GM03348 (cell line): ENCODE measurements at places on chromosomes 6 and 20.

DNA sequence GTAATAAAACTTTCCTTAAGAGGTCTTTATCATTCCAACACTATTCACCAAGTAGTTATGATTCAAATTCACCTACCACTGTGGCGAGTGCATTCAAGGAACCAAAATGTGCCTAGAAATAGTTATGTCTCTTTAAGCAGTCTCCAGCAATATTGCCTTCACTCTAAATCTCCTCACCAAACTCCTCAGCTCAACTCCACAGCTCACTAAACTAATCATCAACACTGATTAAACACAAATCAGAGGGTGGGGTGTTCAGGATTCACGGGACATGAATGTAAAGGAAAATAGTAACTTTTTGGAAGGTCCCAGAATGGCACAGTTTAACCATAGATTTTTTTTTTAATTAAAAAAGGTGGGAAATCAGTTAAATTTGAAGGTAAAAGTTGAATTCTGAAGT lies 70.5 kb upstream of the THEMIS start:
- no peak for DNase-seq

GRCh38 chr6:12034837-12035236 lies 22.7 kb downstream of the HIVEP1 start:
- DNase-seq, result no peak

GRCh38 chr6:89583559-89583958 lies 55.0 kb downstream of the LYRM2 start:
- DNase-seq, result no peak

DNA sequence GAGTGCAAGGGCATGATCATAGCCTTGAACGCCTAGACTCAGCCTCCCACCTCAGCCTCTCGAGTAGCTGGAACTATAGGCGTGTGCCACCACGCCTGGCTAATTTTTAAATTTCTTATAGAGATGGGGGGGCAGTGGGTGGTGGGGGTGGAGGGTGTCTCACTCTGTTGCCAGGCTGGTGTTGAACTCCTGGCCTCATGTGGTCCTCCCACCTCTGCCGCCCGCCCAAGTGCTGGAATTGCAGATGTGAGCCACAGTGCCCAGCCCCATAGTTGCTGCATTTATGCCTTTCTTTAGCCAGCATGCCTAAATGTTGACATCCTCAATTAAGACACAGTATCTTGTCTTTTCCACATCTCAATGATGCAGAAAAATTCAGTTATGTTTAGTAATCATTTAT lies 171.1 kb downstream of the ARID1B start:
- no peak for DNase-seq

GRCh38 chr6:122026582-122027369 lies 372.7 kb upstream of the HSF2 start:
- no peak for DNase-seq

DNA sequence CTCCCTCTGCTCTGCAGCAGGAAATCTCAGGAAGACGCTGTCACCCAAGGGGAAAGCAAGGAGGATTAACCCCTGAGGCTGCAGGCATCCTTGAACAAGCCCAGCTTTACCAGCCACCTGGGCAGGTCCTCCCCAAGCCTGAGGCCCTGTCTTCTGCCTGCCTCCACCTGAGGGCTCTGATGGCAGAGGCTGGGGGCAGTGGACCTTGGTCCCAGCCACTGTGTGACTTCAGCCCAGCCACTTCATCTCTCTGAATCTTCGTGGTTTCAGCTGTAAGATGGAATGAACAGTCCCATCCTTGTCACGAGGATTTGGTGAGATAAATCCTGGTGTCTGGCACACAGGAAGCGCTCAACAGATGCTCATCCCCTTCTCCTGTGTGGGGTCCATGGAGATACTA lies 8.5 kb upstream of the VSTM2L start:
- no peak for DNase-seq

DNA sequence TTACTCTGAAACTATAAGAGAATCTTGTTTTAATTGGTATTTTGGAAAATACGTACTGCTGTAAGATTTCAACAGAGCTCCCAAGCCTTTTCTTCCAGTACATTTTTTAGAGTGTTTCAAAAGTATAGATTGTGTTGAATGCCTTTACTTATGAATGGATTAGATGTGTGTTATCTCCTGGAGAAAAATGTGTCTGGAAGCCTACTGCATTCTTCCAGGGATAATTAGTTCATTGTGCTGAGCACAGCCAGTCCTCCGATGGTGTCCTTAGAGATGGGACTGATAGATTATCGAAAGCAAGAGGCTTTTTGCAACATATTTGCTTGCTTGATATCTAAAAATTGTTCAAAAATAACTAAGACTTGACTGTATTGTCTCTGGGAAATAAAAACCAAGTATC lies 114.2 kb downstream of the PLEKHG1 start:
- no peak for DNase-seq

DNA sequence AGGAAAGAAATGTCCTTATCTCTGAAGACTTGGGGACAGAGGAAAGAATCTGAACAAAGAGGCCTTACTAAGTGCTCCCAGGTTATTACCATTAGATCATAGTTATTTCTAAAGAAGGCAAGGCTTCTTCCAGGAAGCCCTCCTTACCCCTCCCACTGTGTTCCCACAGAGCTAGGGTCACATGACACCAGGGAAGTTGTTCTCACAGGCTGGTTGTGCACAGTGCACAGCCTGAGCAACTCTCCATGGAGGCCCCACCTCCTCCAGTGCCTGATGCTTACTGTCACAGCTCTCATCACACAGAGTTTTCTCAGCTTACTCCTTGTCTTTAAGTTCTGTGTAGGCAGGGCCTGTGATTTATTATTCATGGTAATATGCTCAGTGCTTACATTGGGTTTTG lies 68.9 kb upstream of the SCGN start:
- no peak for DNase-seq

- no peak for DNase-seq
Observed at GRCh38 chr6:71656121-71656520, 230.2 kb upstream of the RIMS1 start.

- no peak for DNase-seq
Observed at GRCh38 chr6:24272553-24272952, 85.3 kb downstream of the DCDC2 start.

DNA sequence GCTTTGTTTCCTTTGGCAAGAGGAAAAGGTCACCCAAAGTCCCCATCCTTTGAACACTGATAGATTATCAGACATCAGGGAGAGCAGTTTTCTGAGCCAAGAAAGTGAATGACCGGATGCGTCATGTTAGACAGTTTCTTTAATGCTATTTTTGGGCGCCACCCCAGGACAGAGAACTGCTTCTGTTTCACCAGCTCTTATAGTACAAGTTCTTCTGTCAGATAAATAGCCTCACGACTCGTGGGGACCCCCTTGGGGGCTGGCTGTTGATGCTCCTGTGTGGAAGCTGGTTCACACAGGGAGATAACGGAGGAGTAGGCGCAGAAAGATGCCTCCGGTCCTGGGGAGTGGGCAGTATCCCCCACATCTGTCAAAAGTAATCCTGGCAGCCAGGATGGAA lies 54.6 kb downstream of the NPEPL1 start:
- no peak for DNase-seq

DNA sequence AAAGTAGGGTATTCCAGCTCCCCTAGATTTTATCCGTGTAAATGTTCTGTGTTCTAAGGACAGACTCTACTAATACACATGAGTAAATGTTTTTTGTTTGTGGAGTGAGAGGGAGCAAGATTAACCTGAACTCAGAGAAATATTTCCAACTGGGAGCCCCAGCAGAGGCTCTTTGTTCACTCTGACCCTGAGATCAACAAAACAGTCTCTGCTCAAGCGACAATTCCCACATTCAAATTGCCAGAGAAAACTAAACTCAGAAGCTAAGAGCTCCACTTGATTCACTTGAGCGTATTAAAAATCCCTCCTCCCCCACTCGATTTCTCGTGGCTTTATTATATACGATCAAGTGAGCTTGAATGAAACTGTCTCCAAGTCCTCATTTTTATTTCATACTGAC lies 413.9 kb upstream of the JARID2 start:
- DNase-seq, result no peak

- no peak for DNase-seq
Observed at GRCh38 chr6:116772450-116772849, 6.9 kb upstream of the FAM162B start.

DNA sequence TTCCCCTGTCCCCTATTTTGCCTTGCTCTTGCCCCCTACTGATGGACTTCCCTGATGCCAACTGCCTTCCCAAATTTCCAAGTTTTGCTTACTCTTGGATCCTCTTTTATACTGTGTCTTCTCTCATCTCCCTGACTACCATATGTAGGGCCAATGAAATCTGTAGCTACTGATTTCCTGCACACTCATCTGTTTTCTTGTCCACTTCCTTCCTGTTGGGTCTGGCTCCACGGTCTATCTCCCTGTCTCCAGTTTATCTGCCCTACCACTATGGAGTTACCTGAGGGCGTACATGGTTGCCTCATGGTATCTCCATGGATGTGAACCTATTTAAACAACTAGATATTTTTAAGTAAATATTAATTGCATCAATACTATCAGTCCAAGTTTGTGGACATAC lies 140.3 kb upstream of the MCHR2 start:
- DNase-seq, result no peak

GRCh38 chr6:110689275-110689935 lies 125.9 kb downstream of the CDK19 start:
- DNase-seq, result no peak

DNA sequence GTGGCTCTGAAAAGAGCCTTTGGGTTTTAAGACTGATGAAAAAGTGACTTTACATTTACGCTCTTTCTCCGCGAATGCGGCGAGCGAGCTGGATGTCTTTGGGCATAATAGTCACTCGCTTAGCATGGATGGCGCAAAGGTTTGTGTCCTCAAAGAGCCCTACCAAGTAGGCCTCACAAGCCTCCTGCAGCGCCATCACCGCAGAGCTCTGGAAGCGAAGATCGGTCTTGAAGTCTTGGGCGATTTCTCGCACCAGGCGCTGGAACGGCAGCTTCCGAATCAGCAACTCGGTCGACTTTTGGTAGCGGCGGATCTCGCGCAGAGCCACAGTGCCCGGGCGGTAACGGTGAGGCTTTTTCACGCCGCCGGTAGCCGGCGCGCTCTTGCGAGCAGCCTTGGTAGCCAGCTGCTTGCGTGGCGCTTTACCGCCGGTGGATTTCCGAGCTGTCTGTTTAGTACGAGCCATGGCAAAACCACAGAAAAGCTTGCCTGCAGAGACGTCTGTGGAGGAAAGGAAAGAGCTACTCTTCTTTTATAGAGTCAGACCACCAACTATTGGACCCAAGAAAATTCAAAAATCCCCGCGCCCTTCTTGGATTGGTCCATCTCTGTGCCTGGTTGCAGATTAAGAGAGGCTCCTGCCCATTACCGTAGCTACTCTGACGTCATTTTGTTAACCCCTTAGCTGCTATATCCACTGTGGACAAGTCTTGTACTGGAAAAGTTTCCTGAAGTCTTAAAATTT lies 55.5 kb upstream of the HFE start:
- peak; percentile 94 for DNase-seq

DNA sequence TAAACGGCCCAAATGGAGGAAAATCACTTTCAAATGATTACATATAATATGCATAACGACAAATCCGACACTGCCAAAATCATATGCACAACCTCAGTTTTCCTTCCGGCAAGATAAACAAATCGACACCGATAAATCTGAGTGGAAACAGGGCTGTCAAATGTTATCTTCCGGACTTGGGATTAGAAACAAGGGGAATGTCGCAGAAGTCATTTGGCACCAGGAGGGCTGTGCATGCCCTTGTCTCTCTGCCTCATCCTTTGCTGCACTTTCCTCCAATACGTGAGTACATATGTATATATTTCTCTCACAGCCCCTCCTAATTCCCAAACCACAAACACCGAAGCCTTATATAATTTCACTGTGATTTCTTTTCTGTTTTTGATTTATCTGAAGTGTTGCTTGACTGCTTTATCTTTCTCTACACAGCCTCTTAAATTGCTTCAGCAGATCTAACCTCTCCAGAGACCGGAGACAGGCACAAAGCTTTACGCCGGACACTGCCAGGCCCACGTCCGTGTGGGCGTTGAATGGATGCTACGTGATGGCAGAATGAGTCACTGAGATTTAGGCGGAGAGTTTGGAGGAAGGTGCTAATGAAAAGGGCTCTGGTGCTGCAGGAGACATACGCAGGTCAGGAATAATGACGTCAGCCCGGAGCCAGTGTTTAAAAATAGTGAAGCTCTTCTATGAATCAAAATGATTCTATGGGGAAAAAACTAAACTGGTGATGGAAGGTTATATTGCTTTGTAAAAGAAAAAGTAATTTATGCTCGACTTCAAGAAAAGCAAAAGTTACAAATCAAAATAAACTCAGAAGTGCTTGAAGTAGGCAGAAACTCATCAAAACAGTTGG lies 21.0 kb upstream of the PRELID3B start:
- DNase-seq, result no peak

- DNase-seq, result no peak
Observed at GRCh38 chr6:63525186-63525878, 46.9 kb upstream of the LOC128125822 start.

DNA sequence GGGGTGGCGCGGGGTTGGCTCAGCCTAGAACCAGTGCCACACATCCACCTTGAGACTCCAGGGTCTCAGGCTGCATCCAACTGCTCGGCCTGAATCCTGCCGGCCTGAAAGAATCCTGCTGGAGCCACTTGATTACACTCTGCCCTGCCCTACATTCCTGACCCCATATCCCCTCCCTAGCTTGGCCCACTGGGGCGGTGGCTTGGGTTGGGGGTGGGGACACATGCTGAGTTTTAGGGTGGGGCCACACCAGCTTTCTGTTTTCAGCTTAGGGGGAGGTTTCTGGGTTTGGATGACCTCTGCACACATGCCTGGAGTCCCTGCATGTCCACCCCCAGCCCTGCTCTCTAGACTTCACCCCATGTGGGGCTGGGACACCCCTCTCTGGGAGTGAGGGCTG lies 6.8 kb downstream of the ITPR3 start:
- DNase-seq, result no peak

GRCh38 chr6:56329271-56330050 lies 82.1 kb upstream of the COL21A1 start:
- DNase-seq, result no peak

DNA sequence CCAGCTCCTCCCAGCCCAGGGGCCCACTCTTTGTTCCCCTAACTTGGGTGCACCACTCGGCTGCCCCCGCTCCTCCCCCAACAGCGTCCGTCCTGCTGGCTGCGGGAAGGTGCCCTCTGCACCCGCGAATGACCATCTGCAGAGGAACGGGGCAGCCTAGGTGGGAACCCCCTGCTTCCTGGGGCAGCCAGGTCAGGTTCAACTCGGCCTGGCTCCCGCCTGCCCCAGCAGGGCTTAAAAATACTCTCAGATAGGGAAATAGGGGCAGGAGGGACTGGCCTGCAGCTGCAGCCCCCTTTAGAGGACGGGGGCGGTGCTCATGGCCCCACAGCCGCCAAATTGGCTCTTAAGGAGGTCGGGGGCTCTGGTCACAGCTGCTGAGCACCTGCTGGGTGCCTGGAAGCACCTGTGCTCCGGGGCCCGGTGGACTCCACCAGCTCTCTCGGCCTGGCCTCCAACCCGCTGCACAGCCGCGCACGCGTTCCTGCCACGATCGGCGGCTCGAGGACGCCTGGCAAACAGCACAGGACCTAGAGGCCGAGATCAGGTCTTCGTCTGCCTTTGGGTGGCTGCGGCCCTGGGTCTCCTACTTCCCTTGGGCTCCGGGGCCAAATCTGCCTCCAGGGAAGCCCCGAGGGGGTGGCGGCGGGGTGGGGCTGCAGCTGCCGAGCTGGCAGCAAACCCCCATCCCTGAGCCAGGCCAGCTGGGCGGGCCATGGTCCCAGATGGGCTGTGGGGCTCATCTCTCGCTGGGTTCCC lies 700 bp upstream of the LAMA5 start:
- DNase-seq, result no peak

- no peak for DNase-seq
Observed at GRCh38 chr6:93453956-93454355, 34.6 kb upstream of the EPHA7 start.

GRCh38 chr20:37202267-37202943 lies 23.1 kb upstream of the MROH8 start:
- DNase-seq, result peak; percentile 89
